ENCODE measurements at places on chromosomes 16 and 17.
A peak's percentile ranks its signal among the peaks of the same experiment; 100 is the strongest.

DNA sequence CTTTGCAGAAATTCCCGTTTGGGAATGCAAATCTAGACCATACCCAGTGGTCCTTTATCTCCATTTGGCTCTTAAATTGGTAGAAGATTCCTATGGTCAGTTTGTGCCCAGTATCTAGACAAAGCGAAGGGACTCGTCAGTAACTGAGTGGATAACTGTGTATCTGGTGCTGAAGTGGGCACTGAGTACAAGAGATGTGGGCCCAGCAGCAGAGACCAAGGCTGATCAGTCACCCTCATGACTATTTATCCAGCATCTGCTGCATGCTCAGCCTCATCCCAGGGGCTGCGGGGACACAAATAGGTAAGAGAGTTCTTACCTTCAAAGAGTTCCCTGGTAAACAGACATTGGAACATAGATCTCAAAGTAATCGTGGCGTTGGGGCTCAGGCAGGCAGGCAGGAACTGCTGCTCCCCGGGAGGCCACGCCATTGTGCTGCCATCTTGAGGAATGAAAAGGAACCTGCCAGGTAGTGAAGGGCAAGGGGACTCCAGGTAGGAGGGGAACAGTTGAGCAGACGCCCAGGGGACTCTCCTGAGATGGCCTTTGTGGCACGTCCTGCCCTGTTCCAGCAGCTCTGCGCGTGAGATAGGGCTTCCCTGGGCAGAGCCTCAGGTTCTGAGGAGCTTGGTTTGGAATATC, 10.3 kb downstream of the NT5M start:
- peak; percentile 27 for DNase-seq

GRCh38 chr16:88355389-88356123, 27.2 kb upstream of the ZNF469 start:
- no peak for DNase-seq

GRCh38 chr16:1182950-1183907, 30.3 kb downstream of the CACNA1H start:
- peak; percentile 79 for DNase-seq

DNA sequence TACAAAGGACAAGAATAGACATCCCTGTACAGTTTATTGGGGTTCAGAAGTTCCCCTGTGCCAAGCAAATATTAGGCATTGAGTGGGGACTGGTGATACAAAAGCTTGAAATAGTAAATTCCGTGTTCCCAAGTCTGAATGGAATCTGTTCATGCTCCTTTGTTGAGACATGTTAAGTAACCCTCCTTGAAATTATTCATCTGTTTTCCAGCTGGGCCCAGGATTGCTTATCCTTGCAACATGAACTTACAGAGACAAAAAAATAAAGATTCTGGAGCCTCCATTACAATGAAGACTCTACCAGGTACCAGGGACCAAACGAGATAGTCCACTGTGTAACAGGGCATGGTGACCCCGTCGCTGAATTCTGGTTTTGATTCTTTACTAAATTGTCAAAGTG, 6.1 kb upstream of the CCL8 start:
- DNase-seq: no peak

DNA sequence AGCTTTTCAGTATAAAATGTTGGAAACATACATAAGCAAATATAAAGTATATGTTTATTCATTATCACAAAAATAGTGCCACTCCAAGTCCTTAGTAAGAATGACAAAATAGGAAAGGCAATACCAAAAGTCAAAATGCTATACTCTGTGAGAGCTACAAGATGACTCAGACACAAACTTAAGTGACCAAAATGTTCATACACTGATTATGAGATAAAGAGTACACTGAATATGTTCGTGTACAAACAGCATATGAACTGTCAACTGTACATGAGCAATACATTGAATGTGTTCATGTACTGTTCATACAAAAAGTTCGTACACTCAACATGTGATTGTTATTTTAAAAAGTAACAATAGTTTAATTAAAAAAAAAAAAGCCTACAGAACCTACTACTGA, 103.3 kb downstream of the CA4 start:
- no peak for DNase-seq

- no peak for DNase-seq
These were observed 2.1 kb downstream of the KCNH4 start for GRCh38 chr17:42178817-42179216.

GRCh38 chr16:2296661-2297505, 29.0 kb upstream of the RNPS1 start:
- DNase-seq: peak; percentile 21

DNA sequence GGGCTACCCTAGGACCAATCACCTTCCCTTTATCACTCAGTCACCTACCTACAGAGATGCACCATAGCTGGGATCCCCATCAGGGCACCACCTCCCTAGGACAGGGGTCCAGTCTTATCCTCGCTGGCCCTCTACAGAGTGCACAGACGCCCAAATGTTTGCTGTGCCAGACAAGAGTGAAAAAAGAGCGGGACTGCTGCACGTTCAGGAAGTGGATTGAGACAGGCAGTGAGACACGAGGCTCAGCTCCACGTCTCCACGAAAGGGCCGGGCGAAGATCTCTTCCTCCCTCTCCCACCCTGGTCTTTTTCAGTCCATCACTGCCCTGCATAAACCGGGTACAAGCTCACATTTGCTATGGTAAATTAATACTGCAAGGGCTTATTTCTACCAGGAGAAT, 95.5 kb downstream of the ZFHX3 start:
- no peak for DNase-seq

DNA sequence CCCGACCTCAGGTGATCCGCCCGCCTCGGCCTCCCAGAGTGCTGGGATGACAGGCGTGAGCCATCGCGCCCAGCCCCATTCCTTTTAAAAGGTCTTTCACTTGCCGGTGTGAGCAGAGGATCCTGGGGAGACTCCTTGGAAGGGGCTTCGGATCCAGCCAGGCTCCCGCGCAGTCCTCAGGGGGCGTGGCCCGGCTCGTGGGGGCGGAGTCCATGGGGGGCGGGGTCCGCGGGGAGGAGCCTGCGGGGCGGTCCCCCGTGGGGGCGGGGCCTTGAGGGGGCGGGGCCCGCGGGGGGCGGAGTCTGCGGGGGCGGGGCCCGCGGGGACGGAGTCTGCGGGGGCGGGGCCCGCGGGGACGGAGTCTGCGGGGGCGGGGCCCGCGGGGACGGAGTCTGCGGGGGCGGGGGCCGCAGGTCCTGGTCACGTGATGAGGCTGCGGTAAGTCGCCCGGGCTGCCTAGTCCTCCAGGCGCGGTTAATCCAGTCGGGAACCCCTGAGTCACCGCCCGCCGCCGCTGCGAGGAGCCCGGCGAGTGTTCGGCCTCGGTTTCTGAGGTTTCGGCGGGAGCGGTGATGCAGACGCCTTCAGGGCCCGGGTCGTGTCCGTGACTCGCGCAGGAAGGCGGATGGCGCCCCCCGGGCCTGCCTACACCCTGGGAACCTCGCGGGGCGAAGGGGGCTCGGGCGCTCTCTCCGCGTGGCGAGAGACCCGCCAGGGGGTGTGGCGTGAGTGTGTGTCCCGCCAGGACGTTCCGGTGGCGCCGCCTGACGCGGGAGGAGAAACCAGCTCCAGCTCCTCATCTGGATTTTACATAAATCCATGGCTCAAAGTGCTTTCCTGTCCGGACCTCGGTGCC, 23.6 kb upstream of the ABR start:
- DNase-seq: peak; percentile 81

DNA sequence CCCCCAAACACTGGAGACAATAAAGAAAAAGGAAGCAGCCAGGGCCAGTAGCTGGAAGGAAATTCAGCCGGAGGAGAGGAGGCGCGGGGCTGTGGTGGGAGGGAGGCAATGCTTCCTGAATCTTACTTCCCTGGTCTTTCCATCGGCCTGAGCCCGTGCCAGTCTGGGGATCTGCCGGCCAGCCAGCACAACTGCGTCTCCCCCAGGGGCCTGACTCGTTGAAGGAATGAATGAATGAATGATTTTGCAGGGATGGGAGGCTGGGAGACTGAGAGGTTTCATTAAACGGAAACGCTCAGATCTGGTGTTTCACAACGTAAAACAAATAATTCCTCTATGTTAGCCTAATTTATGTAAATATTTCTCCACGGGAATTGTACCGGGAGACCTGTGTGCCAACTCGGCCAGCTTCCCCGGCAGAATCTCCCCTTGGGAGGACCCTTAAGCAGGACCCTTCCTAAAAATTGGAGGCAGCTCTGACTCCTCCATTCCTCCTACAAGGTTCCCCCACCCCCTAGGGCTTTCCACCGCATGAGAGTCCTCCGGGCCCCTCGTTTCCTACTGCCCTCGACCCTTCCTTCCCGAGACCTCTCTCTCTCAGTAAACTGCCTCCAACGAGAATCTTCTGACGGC, 1.3 kb upstream of the BAIAP2 start:
- DNase-seq: no peak

GRCh38 chr17:14622615-14623101, 321.8 kb downstream of the HS3ST3B1 start:
- no peak for DNase-seq

GRCh38 chr16:25155553-25156460, 44.3 kb downstream of the LCMT1 start:
- DNase-seq: peak; percentile 32

GRCh38 chr17:59180626-59181025, 25.1 kb downstream of the PRR11 start:
- no peak for DNase-seq

DNA sequence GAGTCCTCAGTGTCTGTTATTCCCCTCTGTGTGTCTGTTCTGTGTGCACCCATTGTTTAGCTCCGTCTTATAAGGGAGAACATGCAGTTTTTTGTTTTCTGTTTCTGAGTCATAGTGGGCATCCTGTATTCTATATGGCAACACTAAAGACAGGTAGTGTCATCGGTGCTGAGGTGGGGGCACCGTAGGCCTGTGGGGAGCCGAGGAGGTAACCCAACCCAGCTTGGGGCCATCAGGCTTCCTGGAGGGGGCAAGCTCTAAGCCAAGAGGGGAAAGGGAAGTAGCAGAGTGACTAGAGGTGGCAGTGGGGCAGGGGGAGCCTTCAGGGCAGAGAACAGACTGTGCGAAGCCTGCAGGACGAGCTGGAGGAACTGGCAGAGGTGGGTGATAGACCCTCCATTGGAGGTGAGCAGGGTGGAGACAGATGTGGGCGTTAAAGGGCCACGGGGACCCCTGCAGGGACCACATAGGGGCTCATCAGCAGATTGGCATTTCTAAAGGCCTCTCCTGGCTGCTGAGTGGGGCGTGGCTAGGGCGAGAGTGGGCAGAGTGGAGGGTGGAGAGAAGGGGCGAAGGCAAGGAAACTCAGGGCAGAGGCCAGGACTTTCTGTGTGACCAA, 36.5 kb downstream of the CPNE2 start:
- DNase-seq: no peak

DNA sequence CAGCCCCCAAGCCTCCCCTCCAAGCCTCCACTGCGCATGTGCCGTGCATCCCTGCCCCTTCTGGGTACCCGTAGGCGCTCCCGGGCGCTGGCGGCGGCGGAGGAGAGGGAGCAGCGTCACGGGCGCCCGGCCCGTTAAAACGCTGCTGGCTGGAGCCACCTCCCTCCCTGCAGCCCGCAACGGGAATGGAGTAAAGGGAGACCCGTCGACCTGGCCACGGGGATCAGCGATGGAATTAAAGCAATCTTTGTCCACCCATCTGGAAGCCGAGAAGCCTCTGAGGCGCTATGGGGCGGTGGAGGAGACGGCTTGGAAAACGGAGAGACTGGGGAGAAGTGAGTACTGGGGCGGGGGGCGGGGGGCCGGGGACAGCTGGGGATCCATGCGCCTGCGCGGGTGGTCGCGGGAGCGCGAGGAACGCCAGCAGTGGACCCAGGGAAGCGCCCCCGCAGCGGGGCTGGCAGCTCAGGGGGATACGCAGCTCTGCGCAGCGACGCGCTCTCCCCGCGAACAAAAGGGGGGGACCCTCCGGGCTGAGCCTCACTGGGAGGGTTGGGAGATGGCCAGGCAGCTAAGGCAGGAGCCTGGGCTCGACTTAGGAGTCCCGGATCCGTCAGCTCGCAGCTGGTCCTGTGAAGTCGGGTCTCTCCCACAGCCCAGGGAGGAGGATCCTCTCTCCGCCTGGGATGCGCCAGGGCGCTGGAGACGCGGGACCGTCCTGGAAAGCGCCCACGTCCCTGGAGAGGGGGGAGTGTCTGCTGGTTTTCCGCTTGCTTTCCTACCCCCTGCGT, at the start of gene BMERB1:
Gene BMERB1 (plus strand): TSS at position 164 of the 791 bp plus-strand sequence. CDS start 66 bp downstream, at position 230.
- peak; percentile 95 for DNase-seq
